ENCODE measurements at places on chromosomes 2 and 18.

DNA sequence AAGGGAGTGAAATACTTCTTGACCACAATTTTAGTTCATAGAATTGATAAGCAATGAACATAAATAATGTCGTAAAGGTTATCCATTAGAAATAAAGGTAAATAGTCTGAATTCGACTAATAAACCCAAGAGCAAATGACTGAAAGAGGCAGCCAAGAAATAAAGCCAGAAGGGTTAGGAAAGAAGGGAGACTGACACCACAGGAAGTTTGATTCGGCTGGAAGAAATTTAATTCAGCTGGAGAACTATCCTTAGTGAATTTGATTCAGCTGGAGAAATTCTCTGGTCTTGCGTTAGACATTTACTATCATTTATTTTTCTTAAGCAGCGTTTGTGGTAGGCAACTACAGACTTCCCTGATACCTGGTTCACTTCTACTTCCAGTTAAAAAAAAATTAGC lies 429.6 kb downstream of the PID1 start:
- H3K36me3 ChIP-seq = no peaks in the 10 kb centered on the region
- H3K27ac ChIP-seq = no peak overlapping the region
- no peak overlapping the region for H3K4me3 ChIP-seq

DNA sequence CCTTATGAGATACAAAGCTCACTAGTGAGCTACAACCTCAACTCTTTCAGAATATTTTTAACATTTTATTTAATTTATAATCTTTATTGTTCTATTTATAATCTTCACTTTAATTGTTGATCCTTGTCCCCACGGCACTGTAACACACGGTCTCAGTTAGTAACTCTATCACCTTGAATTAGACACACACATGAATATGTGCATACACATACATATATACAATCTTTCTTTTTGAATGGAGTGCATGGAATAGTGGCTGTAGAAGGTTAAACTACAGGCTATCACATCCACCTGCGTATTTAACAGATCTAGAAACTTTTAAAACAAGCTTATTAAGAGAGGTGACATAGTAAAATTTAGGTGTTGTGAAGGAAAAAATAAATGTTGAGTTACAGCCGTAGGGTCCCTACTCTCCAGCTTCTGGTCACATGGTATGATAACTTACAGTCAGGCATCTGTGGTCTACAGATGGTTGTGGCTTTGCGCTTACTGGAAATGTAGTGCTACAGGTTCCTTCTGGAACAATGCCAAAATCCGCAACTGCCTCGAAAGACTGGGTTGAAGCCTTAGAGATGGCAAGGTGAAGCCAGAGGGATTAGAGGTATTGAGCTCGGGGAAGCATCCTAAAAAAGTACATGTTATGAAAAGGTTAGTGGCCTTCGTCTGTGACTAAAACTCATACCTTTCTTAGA lies 1324.1 kb upstream of the SLC39A10 start:
- no peaks in the 10 kb centered on the region for H3K36me3 ChIP-seq
- H3K27ac ChIP-seq = no peak overlapping the region
- no peaks in the 10 kb centered on the region for H3K4me1 ChIP-seq
- DNase-seq = no peak
- H3K4me3 ChIP-seq = no peak overlapping the region
- no peaks in the 10 kb centered on the region for H3K27me3 ChIP-seq

GRCh38 chr18:25423267-25423666 lies 71.3 kb upstream of the ZNF521 start:
- no peaks in the 10 kb centered on the region for H3K27me3 ChIP-seq
- H3K4me3 ChIP-seq = no peak overlapping the region

DNA sequence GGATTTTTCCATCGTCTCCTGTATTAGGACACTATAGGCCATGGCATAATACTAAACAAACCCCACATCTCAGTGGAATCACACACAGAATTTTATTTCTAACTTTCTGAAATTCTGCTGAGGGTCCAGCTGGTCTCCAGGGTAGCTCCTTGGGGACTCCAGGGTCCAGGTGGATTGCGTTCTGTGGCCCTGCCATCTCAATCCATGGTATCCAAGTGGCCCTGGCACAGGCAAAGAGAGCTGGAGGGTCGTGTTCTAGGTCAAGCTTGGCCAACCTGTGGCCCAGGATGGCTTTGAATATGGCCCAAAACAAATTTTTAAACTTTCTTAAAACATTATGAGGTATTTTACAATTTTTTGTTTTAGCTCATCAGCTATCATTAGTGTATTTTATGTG lies 134.6 kb downstream of the CTIF start:
- H3K4me3 ChIP-seq = no peak overlapping the region
- no peaks in the 10 kb centered on the region for H3K36me3 ChIP-seq
- no peak overlapping the region for H3K27ac ChIP-seq

GRCh38 chr2:229296016-229296415 lies 24.9 kb upstream of the PID1 start:
- no peaks in the 10 kb centered on the region for H3K36me3 ChIP-seq
- peaks cover 2% of the 10 kb centered on the region for H3K4me1 ChIP-seq
- no peaks in the 10 kb centered on the region for H3K27me3 ChIP-seq
- H3K4me3 ChIP-seq = no peak overlapping the region

DNA sequence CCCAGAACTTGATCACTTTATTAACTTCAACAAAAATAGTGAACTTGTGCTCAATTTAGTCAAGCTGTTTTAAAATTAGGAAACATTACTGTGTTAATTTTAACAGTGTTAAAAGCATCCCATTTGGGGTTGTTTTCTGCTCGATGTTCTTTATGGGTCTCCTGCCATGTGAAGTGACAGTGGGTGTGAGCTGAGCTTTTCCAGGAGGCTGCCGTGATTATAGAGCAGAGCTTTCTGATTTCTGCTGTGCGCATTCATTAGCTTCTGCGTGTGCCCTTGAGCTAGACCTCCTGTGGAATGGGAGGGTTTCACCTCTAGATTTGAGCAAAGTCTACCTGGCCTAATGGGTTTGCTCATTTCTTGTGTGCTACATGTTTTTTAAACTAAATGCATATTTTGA lies 121.5 kb downstream of the WDSUB1 start:
- H3K4me3 ChIP-seq = no peak overlapping the region
- DNase-seq = no peak
- H3K27me3 ChIP-seq = no peaks in the 10 kb centered on the region
- no peaks in the 10 kb centered on the region for H3K36me3 ChIP-seq

GRCh38 chr18:23992089-23992940 lies 22.2 kb upstream of the TTC39C start:
- H3K4me3 ChIP-seq = peak overlapping the region; percentile 68
- H3K4me1 ChIP-seq = peaks cover 41% of the 10 kb centered on the region
- peak overlapping the region; percentile 96 for H3K27ac ChIP-seq
- peak; percentile 59 for DNase-seq

GRCh38 chr2:224938651-224939182 lies 103.6 kb downstream of the DOCK10 start:
- H3K27ac ChIP-seq = peak overlapping the region; percentile 95
- peaks cover 56% of the 10 kb centered on the region for H3K4me1 ChIP-seq
- H3K27me3 ChIP-seq = no peaks in the 10 kb centered on the region
- H3K36me3 ChIP-seq = no peaks in the 10 kb centered on the region
- H3K4me3 ChIP-seq = peak overlapping the region; percentile 76

GRCh38 chr2:200624026-200624425 lies 38.2 kb downstream of the AOX1 start:
- H3K27ac ChIP-seq = no peak overlapping the region
- no peak overlapping the region for H3K4me3 ChIP-seq
- H3K4me1 ChIP-seq = peaks cover 5% of the 10 kb centered on the region
- H3K36me3 ChIP-seq = no peaks in the 10 kb centered on the region
- H3K27me3 ChIP-seq = peaks cover 66% of the 10 kb centered on the region
- DNase-seq = no peak

- H3K27me3 ChIP-seq = peaks cover 45% of the 10 kb centered on the region
- no peak overlapping the region for H3K27ac ChIP-seq
- H3K4me1 ChIP-seq = peaks cover 3% of the 10 kb centered on the region
- no peaks in the 10 kb centered on the region for H3K36me3 ChIP-seq
These were observed 82.6 kb downstream of the POU3F3 start for GRCh38 chr2:104936527-104936926.

DNA sequence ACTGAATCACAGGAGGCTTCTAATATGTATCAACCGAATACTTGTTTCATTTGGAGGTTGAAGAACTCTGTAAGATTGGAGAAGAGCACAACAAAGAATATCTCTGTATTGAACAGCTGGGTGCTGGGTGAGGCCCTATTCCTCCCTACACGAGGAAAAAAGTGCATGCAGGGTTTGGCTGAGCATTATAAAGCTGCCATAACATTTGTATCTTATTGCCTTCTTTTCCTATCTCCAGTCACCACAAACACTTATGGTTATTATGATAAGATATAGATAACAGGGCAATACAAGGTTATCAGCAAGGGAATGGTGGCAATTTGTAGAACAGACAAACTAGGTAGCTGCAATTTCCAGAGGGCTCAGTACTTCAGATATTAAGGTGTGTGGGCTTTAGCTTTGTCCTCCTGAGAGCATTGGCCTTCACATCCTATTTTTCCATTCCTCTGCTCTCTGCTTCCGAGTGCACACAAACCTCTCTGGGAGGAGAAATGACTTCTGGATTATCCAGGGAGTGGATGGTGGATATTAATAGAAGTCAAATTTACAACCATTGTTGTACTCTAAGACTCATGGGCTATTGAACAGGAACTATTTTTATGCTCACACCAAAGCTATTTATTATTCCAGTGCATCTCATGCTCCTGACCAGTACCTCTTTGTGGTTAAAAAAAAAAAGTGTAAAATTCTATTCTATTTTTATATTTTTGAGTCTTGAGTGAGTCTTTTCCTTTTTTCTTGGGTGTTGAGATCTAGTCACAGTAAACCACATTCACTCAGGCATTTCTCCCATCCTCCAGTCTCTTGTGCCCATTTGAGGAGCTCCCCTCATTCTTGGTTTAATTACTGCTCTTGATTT lies 248.4 kb downstream of the ETAA1 start:
- H3K4me1 ChIP-seq = no peaks in the 10 kb centered on the region
- no peak for DNase-seq
- H3K27ac ChIP-seq = no peak overlapping the region
- H3K36me3 ChIP-seq = no peaks in the 10 kb centered on the region
- no peak overlapping the region for H3K4me3 ChIP-seq
- H3K27me3 ChIP-seq = no peaks in the 10 kb centered on the region

DNA sequence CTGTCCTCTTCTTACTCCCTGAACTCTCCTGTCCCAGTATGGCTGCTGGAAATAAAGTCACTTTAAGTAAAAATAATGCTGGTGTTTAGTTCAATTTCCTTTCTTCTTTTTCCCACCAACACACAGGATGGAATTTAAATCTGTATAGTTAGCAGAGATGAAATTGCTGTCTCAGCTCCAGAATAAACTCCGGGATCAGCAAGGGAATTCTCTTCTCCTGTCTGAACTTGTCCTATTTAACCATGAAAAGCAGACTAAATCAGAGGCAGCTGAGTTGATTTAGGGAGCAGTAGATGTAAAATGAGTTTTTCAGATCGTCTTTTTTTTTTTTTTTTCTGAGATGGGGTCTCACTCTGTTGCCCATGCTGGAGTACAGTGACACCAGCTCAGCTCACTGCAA lies 25.9 kb downstream of the TTLL4 start:
- no peak overlapping the region for H3K27ac ChIP-seq
- H3K4me1 ChIP-seq = peaks cover 23% of the 10 kb centered on the region
- no peak overlapping the region for H3K4me3 ChIP-seq
- peaks cover 15% of the 10 kb centered on the region for H3K36me3 ChIP-seq
- H3K27me3 ChIP-seq = no peaks in the 10 kb centered on the region
- no peak for DNase-seq

DNA sequence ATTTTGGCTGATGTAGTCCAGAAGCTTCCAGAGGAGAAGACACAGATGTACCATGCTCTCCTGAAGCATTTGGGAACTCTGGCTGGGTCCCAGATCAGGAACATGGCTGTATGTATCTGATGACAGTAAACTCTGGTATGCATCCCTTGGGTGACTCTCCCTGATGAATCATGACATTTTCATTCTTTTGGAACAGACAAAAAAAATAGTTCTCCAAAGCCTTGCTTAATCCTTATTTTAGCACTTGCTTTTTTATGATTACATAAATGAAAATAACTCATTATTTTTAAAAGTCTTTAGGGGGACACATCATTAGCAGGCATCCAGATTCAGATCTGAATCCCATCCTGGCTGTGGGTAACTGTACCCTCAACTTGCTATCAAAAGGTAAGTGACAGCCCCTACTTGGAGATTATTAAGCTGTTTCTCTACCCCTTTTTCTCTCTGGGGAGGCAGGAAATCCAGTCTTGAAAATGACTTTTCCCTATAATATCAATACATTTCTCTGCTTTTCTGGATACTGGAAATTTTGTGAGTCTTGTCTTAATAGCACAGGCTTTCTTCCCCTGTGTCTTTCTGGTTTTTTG lies 23.3 kb downstream of the AOX1 start:
- H3K4me3 ChIP-seq = no peak overlapping the region
- H3K27ac ChIP-seq = no peak overlapping the region
- no peaks in the 10 kb centered on the region for H3K4me1 ChIP-seq
- no peak for DNase-seq
- H3K36me3 ChIP-seq = no peaks in the 10 kb centered on the region

DNA sequence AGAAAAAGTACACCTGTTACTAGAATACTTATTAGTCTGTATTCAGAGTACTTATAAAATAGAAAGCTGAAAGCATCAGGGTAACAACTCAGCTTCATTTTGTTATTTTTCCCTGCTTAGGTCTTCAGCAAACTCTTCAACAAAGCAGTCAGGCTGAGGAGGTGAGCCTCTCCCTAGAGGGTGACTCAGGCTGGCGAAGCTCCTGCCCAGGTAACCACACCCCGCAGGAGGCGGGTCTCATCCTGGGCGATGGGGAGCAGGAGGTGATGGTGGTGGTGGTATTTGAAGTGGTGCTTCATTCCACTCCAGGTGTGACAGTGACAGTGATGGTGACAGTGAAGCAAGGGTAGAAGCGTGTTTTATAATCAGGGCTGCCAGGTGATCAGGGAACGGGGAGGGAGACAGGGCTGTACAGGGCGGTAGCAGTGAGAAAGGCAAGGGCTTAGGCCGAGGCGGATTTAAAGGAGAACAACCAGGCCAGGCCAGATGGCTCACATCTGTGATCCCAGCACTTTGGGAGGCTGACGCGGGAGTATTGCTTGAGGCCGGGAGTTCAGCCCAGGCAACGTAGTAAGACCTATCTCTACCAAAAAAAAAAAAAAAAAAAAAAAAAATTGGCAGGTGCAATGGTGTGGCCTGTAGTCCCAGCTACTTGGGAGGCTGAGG lies 127.1 kb downstream of the SOCS6 start:
- peaks cover 3% of the 10 kb centered on the region for H3K36me3 ChIP-seq
- H3K4me1 ChIP-seq = peaks cover 3% of the 10 kb centered on the region
- no peak overlapping the region for H3K27ac ChIP-seq
- H3K4me3 ChIP-seq = no peak overlapping the region
- DNase-seq = no peak
- peaks cover 30% of the 10 kb centered on the region for H3K27me3 ChIP-seq

Data from T-helper 17 cell (primary cell).